ENCODE measurements at places on chromosomes 4 and X. TPM values are rescaled to one million over a fixed set of nuclear protein-coding genes. Genes with fewer than 3 reads are reported as not detected.

SPANXB1 gene
- total RNA-seq: not detected

IGSF1 gene
- not detected for total RNA-seq

CENPE gene
- 0.26 TPM for total RNA-seq

HNRNPD gene
- 84.7 TPM for total RNA-seq

BTC gene
- 0.26 TPM for total RNA-seq

- H3K4me3 ChIP-seq: no peak overlapping the region
- DNase-seq: no peak
- no peaks in the 10 kb centered on the region for H3K4me1 ChIP-seq
- H3K36me3 ChIP-seq: no peaks in the 10 kb centered on the region
Observed at GRCh38 chr4:61162116-61162515, 38.0 kb upstream of the ADGRL3 start.

DNA sequence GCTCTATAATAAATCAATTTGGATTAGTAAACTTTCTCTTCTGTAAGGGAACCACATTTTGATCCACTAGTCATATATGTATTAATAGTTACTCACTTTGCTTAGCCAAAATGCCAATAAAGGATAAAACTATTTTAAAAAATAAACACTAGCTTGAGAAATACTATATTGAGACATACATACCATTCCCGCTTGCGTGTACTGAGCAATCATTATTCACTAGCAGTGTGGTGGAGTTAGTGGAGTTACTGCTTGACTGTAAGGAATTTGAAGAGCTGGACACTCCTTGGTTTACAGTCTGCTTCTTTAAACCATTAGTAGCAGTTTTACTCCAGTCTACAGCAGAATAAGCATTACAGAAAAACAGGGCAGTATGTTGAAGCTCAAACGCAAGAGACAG is 10.8 kb upstream of the PHKA2 start:
- H3K4me3 ChIP-seq: no peak overlapping the region
- DNase-seq: no peak
- H3K4me1 ChIP-seq: no peaks in the 10 kb centered on the region
- H3K27ac ChIP-seq: no peak overlapping the region
- H3K27me3 ChIP-seq: no peaks in the 10 kb centered on the region
- no peaks in the 10 kb centered on the region for H3K36me3 ChIP-seq
